ENCODE measurements at places on chromosomes 5 and 9.
A peak's percentile ranks its signal among the peaks of the same experiment; 100 is the strongest.

DNA sequence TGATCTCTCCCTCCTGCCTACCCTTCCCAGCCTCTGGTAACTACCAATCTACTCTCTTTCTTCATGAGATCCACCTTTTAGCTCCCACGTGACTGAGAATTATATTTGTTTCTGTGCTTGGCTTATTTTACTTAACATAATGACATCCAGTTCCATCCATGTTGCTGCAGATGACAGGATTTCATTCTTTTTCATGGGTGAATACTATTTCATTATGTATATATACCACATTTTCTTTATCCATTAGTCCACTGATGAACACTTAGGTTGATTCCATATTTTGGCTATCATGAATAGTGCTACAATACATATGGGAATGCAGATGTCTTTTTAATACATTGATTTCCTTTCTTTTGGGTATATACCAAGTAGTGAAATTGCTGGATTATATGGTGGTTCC is 35.5 kb upstream of the ZNF366 start:
- DNase-seq, result no peak

- DNase-seq, result no peak
These were observed 89.2 kb downstream of the ARL15 start for GRCh38 chr5:54221135-54221534.

GRCh38 chr9:123548741-123549545 is 192.9 kb downstream of the CRB2 start:
- DNase-seq, result peak; percentile 58

DNA sequence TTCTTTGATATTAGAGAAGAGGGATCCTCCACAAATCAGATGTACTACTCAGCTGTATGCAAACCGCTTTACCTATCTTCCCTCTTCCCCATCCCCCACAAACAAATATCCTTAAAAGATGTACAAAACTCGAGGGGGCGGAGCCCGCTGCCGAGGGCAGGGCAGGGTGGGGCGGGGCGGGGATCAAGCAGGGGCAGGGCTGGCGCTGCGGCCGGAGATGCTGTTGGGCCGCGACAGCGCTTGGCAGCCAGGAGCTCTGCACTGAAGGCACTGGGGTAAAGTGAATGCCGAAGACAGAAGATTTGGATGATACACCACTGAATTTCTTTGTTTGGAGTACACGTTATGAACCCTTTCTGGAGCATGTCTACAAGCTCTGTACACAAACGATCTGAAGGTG is 474.8 kb downstream of the CDH10 start:
- DNase-seq, result no peak

- no peak for DNase-seq
These were observed 155.2 kb upstream of the ISL1 start for GRCh38 chr5:51227963-51228470.

DNA sequence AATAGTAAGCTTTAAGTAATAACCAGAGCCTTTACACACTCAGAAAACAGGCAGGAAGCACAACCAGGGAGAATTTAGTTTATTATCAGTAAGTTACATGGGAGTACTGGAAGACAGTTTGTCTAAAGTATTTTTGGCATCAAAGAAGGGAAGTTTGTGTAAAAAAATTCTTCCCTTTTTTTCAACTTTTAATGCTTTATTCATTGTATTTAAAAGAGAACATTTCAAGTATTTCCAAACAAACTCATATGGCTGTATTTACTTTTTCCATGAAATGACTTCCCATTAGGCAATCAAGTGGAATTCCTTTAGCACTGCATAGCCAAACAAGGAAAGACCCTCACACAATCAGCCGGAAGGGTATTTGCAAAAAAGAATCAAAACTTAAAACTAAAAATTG is 26.7 kb downstream of the RNF145 start:
- DNase-seq, result no peak

DNA sequence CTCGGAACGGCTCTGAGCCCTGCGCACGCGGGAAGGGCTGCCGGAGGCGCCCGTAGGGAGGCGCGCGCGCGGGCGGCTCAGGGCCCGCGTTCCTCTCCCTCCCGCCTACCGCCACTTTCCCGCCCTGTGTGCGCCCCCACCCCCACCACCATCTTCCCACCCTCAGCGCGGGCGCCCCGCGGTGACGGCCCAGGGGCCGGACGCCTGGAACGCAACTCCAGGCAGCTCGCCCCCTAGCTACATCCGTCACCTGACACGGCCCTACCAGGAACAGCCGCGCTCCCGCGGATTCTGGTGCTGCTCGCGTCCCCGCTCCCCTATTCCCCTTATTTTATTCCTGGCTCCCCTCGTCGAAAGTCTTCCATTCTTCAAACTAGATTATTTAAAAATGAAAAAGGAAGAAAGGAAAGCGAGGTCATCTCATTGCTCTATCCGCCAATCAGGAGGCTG is at the start of gene CDKN2B-AS1:
TSS of gene CDKN2B-AS1 (plus strand) at position 236 of the 450 bp plus-strand sequence.
- no peak for DNase-seq

- no peak for DNase-seq
These were observed 191.8 kb downstream of the MSX2 start for GRCh38 chr5:174916227-174916626.

- DNase-seq, result no peak
These were observed 10.6 kb upstream of the CXXC5 start for GRCh38 chr5:139637438-139638089.

GRCh38 chr5:154793599-154794524 is 38.7 kb downstream of the LARP1 start:
- DNase-seq, result no peak

DNA sequence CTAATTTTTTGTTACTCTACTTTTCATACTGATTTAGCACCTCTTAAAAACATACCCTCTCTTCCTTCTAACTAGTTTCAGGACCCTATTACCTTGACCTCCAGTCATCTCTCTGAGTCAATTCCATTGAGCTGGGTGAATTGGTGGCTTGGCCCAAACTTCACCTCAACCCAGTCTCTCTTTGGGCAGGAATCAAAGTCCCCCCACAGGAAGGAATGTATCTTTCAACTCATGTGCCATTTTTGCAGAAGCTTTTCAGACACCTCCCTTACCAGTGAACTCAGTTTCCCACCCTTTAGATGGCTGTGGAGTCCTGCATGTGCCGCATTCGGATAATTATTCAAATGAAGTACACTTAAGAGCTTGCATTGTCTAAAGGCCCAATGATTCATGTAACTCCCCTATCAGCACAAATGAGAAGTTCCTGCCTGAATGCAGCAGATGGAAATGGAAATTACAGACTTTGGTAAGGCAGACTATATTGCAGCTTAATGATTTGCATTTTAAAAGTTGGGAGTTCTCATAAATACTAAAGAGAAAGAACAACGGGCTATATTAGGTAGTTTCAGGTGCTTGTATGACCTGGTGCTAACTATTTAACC is 693.5 kb downstream of the PTPRD start:
- no peak for DNase-seq

GRCh38 chr9:133071484-133072150 is 9.8 kb downstream of the CEL start:
- no peak for DNase-seq

- no peak for DNase-seq
These were observed 102.9 kb downstream of the ACER2 start for GRCh38 chr9:19511694-19512093.

DNA sequence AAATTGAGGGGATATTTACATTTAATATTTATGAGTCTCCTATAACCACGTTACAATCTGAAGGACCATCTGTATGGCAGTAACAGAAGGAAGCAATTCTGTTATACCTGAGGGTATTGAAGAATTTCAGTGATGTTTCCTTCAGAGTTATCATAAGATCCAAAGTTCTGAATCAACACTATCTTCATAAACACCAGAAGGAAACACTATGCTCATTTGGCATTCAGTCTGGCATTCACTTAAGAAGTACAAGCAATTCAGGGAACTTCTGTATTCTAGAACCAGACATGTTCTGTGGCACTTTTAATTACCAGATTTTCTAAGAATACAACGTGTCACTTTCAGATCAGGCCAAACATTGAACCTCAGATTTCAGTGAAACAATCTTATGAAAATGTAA is 9.6 kb downstream of the DAB2 start:
- no peak for DNase-seq

DNA sequence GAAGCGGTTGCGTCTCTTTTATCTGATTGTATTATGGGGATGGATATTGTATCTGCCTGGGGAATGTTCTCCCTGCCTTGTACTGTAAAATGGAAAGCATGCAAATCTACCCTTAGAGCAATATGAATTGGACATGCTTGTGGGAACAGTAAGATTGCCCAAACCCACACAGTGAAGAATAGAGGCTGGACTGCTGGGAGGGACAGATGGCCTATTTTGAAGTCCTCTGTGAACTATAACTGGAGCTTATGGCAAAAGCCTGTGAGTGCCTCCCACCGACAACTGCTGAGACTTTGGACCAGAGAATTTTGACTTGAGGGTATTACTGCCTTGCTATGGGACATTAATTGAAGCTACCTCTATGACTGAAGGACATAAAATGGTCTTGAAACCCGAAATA is 168.9 kb downstream of the ERCC6L2 start:
- no peak for DNase-seq

DNA sequence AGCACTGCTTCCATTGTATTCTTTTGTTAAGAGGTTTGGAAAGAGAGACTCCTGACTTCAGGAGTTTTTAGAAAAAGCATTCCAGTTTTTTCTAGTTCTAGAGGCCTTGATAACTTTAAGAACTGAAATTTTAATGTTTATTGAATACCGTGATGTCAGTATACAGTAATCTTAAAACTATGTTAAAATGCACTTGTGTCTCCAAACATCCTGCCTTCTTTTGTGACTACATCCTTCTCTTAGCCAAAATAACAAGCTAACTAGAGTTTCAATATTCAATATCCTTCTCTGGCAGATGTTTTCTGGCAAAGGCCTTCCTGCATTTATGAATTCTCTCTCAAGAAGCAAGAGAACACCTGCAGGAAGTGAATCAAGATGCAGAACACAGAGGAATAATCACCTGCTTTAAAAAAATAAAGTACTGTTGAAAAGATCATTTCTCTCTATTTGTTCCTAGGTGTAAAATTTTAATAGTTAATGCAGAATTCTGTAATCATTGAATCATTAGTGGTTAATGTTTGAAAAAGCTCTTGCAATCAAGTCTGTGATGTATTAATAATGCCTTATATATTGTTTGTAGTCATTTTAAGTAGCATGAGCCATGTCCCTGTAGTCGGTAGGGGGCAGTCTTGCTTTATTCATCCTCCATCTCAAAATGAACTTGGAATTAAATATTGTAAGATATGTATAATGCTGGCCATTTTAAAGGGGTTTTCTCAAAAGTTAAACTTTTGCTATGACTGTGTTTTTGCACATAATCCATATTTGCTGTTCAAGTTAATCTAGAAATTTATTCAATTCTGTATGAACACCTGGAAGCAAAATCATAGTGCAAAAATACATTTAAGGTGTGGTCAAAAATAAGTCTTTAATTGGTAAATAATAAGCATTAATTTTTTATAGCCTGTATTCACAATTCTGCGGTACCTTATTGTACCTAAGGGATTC is 43.1 kb downstream of the NDFIP1 start:
- DNase-seq, result peak; percentile 37

GRCh38 chr5:7330256-7330655 is 65.7 kb upstream of the ADCY2 start:
- no peak for DNase-seq

GRCh38 chr9:75873712-75874111 is 16.8 kb upstream of the PCSK5 start:
- DNase-seq, result no peak

DNA sequence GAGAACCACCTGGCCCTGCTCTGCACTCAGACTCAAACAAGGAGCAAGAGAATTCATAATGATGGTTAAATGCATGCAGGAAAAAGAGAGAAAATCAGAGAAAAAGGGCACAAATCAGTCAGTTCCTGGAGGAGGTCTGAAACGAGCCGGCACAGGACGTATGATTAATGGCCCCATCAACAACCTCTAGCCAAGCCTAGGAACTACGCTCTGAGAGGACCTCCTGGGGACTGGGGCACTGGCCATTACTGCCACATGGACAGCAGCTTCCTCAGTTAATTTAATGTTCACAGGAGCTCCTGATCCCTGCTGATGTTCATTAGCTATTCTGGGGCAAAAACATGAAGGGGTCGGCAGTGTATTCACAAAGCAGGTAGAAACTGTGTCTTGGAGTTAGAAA is 238.1 kb downstream of the MED10 start:
- DNase-seq, result no peak

GRCh38 chr9:72396247-72397091 is 31.5 kb upstream of the ZFAND5 start:
- DNase-seq, result no peak

- DNase-seq, result no peak
These were observed 739.0 kb downstream of the DTWD2 start for GRCh38 chr5:118249386-118249785.

- no peak for DNase-seq
These were observed 56.3 kb downstream of the GDA start for GRCh38 chr9:72205513-72205912.

DNA sequence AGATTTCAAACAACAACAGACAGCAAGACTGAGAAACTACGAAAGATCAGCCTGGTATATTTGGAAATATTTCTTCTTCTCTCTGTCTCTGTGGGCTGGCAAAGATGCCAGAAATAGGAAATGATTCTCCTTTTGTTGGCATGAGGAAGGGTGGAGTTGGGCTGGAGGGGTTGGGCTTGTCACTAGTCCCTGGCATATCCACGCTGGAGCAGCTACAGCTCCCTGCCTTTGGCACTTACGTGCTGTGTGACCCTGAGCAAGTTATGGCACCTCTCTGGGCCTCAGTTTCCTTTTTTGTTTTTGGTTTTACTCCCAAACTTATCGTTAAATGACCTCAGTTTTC is 354 bp upstream of the KCNMB1 start:
- no peak for DNase-seq

DNA sequence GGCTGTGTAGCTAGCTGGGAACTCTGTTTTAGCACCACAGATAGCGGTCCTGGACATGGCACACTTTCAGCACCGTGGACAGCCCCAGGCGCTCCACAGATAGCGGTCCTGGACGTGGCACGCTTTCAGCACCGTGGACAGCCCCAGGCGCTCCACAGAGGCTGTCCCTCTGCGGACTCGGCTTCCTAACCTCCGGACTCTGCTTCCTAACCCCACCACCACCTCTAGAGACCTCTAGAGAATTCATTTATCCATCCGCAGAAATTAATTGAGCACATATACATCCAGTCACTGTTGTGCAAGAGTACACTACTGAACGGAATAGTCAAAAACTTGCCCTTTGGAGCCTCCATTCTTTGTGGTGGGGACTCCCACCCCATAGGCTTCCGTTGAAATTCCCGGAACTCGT is 27.4 kb downstream of the UNC5A start:
- DNase-seq, result peak; percentile 61

- no peak for DNase-seq
These were observed 282.9 kb upstream of the EDIL3 start for GRCh38 chr5:84667576-84667975.

DNA sequence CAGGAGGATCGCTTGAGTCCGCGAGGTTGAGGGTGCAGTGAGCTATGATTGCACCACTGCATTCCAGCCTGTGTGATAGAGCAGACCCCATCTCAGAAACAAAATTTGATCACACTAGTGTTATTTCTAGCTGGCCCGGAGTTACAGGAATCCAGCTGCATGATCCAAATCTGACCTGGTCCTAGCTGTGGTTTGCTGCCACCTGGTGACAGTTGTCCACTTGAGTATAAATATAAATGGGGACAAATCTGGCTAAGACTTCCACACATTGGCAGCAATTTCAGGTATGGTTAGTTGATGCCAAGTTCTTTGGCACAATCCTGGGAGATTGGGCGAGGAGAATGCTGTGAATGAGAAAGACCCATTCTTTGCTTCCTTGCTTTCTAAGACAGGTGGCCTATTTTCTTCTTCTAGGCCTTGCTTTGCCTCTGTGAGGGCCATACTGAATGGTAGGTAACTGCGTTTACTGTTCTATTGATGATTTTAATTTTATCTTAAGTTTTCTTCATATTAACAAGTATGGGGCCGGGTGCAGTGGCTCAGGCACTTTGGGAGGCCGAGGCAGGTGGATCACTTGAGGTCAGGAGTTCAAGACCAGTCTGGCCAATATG is 35.4 kb downstream of the UBE2R2 start:
- peak; percentile 7 for DNase-seq

GRCh38 chr5:172110921-172111851 is 76.8 kb downstream of the STK10 start:
- DNase-seq, result peak; percentile 82

Measured in activated T-cell treated with anti-CD3 and anti-CD28 coated beads for 24 hours (primary cell).